ENCODE measurements at places on chromosomes 7 and 10. TPM values are rescaled to one million over a fixed set of nuclear protein-coding genes. Genes with fewer than 3 reads are reported as not detected.

Gene LIPK
- polyA plus RNA-seq, result not detected

- no peak for DNase-seq
These were observed 29.8 kb downstream of the UBE3C start for GRCh38 chr7:157168571-157168970.

GRCh38 chr10:43230909-43231522 is 35.8 kb downstream of the RASGEF1A start:
- DNase-seq, result no peak

GRCh38 chr10:71844084-71844483 is 7.0 kb downstream of the PSAP start:
- DNase-seq, result no peak

GRCh38 chr7:138064856-138065357 is 11.4 kb upstream of the AKR1D1 start:
- no peak for DNase-seq

DNA sequence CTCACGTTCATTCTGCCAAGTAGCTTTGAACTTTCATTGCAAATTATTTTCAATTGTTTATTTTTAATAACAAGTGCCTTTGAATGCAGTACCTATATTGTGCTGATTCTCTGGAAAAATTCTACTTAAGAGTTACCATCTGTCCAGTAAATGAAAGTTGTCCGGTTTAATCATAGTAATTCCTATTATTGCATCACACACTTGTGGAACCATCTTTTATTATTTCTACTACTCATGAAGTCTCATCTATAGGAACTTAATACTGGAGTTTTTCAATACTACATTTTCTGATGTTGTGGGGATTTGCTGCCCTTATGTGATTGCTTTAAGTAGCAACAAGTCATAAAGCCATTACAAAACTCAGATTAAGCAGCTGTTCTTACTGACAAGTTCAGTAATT is 16.5 kb upstream of the SKAP2 start:
- DNase-seq, result no peak

Gene TAS2R41
- polyA plus RNA-seq, result not detected

Gene INMT
- polyA plus RNA-seq, result 0.86 TPM

- no peak for DNase-seq
These were observed 236.7 kb downstream of the BUB3 start for GRCh38 chr10:123390874-123391273.

GRCh38 chr10:125232841-125233240 is 72.5 kb upstream of the CTBP2 start:
- no peak for DNase-seq
